Left renal cortex interstitium (tissue), 4 donors: ENCODE measurements at places on chromosomes 12 and 14. TPM values are rescaled to one million over a fixed set of nuclear protein-coding genes. Genes with fewer than 3 reads are reported as not detected.

DNA sequence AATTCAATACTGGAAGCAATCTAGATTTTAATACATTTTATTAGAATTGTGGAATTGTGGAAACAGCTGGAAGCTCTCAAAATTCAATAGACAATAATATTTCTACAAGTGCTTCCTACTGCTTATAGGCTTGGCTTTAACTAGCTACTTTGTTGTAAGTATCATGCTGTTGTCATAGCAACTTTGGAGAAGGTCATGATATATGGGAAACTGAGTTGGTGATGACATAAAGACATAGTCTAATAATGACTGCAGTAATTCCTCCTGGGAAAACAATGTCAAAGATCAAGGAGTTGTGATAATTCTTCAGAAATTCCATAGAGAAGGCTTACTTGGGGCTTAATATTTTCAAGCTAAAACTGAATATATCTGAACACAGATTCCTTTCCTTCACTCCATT lies 266.6 kb downstream of the KIF21A start:
- no peak for DNase-seq

DNA sequence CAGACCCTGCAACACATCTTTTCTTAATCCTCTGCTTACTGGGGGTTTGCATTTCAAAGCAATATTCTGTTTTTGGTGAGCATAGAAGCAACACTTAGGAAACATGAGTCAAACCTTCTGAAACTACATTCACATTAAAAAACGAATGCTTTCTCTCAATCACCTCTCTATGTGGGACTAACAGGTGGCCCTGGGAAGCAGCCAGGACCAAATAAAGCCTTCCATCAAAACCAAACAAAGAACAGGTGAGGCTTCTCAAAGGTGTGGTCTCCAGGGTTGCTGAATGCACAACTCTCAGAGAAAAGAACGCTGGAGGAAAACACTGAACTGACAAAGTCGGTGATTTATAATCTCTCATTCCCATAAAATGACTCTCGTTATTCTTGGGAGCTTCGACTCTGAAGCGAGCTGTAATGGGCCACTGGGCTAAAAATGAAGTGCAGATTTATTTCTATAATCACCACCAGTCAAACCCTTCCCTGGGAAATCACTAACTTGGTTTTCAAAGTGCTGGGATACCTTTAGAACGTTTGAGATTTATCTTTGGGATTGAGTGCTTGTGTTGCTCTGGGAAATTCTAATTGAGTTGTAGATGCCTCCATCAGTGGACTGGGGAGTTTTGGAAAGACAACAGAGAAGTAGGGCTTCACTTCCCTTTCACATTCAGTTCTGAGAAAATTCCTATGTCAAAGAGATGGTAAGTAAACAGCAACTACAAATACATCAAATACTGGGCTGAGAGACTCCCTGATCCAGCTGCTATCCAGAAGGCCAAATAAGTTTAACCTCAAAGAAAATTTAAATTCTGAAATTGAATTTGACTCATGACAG lies 262.0 kb upstream of the TMPO start:
- no peak for DNase-seq

- no peak for DNase-seq
Observed at GRCh38 chr14:24993631-24994030, 56.3 kb downstream of the STXBP6 start.

GRCh38 chr14:88380405-88380804 lies 5.1 kb upstream of the SPATA7 start:
- no peak for DNase-seq

GRCh38 chr12:53844994-53845844 lies 93.4 kb upstream of the HOXC13 start:
- no peak for DNase-seq

GRCh38 chr12:72346363-72346944 lies 74.3 kb downstream of the TRHDE start:
- peak; percentile 72 for DNase-seq

DNA sequence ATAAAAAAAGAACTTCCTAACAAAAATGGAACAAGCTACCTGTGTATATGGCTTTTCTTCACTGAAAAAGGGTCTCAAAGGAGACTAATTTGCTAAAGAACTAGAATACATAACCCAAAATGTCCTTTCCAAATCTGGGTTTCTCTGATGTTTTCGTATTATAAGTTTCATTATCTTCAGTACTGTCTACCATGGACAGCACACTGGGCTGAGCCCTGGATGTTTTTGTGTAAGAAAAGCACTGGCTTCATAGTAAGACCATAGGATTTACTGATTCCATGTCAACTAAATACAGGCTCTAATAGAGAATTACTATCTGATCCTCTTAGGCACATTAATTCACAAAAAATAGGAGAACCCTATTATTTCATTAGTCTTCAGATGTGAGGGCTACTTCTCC lies 94.3 kb upstream of the GPHB5 start:
- DNase-seq = no peak

DNA sequence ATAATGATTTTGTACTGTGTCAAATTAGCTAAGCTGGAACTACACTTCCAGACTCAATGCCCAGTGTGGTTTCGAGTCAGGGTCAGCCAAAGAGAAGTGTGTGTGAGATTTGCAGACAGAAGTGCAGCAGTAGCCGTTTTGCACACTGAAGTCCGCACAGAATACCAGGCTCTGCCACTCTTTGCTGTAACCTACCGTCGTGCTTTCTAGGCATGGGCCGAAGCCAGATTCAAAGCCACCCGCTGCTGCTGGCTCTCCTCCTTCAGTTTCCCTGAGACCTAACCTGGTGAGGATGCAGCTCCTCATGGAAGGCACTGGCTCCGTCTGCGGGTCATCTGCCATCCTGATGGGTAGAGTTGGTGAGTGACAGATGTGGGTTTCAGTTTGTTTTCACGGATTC lies 48.8 kb downstream of the LRTM2 start:
- DNase-seq = no peak

DNA sequence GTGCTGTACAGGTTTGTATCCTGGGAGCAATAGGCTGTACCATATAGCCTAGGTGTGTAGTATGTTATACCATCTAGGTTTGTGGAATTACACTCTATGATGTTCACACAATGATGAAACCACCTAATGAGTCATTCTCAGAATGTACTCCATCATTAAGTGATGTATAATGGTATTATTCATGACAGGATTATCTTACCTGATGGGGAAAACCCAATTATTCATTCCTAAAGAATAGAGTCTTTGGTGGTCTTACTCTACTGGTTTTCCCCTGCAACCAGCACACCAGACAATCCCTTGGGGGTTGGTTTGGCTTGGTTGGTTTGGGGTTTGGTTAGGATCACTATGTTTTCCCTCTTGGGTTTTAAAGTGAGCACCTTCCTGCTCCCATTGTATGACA lies 12.6 kb upstream of the OR10P1 start:
- DNase-seq = no peak

GRCh38 chr12:117031843-117032592 lies 67.2 kb downstream of the TESC start:
- DNase-seq = no peak

- DNase-seq = peak; percentile 49
Observed at GRCh38 chr12:121858662-121859572, at the start of gene HPD. TSS of gene HPD (minus strand) at chr12:121858859. CDS start at chr12:121858823, 36 bp downstream.

- no peak for DNase-seq
Observed at GRCh38 chr12:76152181-76152807, 67.8 kb upstream of the NAP1L1 start.

DNA sequence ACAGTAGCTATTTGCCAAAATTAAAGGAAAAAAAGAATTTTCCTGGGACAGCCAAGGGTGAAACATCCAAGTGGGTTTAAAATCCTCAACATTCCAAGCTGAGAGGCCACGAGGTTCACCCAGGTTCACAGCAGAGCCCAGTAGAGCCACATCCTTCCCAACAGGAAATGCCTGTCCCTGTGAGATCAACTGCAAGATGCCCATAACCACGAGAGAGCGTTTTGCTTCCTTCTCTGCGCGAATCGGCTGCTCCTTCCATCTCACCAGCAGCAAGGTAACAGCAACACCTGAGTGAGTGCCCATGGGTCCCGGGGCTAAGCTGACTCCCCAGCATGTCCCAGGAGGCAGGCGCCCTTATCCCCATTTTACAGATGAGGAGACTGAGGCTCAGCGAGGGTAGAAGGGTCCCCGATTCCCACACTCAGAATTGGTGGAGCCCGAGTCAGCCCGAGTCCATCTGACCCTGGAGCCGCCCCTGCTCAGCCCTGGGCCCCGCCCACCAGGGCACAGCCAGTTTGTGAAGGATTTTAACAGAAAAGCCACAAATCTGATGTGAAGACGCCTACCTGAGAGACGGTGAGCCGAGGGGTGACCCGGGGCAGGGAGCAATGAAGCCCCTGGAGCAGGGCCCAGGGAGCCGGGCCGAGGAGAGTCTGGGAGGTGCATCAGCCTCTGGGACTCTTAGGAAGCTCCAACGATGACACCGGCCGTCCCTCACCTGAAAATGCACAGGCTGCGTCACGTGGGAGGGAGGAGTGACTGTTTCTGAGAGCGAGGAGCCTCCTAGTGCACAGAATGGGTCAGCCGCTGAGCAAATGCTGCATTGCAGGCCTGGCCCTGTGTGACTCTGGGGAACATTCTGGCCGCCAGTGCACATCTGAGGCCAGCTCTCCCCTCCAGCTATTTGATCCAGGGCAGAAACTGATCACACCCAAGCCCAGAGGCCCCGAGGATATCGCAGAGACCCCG lies 236.9 kb upstream of the SFSWAP start:
- no peak for DNase-seq

DNA sequence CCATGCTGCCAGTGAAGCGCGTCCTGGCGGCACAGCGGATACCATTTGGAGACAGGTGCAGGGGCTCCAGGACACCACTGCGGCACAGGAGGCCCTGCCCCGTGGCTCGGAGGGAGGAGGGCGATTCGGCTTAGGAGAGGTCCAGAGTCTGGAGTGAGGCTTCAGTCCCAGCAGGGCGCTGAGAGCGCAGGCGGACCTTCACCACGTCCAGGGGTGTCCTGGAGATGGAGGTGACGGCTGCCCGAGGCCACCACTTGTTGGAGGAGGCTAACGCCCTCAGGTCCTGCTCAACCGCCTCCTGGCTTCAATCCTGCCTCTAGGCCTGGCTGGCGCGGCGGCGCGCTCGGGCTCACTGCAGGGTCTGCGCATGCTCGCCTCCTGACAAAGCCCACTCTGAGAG lies 45.7 kb downstream of the EIF2S3B start:
- DNase-seq = no peak

DNA sequence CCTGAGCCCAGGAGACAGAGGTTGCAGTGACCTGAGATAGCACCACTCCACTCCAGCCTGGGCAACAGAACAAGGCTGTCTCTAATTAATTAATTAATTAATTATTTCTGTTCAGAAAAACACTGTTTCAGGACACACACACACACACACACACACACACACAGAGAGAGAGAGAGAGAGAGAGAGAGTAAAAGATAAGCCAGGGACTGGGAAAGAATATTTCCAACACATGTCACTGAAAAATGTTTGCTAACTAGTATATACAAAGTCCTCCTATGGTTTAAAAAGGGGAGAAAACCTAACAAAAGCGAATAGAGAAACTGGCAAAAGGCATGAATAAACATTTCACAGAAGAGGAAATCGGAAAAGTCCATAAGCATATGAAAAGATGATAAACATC lies 18.1 kb upstream of the LRIG3 start:
- no peak for DNase-seq

DNA sequence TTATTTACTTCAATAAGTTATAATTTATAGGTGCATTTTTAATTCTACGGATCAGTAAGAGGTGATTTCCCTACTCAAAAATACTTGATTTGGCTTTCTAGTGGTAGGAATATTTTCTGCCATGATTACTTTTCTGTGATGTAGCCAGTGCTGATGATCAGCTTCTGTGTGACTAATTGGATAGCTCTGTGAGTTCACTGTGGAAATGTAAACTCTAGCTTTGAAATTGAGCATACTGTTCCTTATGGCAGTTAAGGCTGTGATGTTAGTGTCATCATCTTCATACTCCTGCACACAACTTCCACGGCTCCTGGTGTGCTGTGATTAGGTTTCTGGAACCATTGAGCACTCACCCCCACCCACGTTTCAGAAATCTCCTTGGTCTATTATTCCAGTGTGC lies 48.2 kb downstream of the PLEKHA5 start:
- DNase-seq = no peak

DNA sequence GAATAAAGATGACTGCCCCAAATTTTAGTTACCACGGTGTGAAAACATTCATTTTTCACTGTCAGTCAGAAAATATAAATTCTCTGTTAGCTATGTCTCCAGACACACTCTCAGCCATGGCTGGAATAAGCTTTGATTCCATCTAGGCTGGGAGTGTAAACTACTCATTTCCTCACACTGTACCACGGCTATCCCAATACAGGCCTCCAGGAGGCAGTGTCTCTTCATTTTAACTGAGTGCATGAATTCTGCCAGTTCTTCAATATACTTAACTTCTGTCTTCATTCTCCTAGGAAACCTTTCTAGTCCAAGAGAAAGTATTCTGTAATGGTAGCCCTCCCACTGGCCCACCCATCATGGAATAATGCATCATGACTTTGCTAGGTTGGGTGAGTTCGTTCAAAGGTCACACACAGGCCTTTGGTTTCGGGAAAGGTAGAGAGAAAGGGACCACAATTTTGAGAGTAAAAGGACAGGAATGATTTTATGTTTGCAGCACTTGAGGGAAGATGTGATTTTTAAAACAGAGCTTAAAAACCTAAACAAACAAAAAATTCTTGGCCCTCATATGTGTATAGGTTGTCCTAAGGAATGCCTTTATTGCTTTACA lies 381.1 kb downstream of the SEC23A start:
- no peak for DNase-seq

GRCh38 chr12:27899151-27899661 lies 73.3 kb downstream of the PTHLH start:
- DNase-seq = no peak

DNA sequence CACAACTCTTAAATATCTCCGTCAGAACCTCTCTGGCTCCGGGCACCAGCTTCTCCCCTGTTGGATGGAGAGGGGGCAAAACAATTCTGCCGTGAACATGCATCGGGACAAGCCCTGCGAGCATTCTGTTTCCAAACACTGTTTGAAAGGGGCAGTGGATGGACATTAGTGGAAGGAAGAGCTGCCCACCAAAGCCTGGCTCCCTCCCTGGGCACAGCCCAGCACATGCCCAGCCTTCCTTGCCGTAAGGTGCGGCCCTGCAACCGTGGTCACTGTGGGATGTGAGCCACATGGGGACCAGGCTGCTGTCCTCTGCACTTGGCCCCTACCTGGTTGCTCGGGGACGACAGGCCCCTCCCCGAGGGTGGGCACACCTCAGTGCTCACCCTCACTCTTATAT lies 54.0 kb downstream of the TRAFD1 start:
- no peak for DNase-seq

- DNase-seq = no peak
Observed at GRCh38 chr14:63745858-63746425, 18.1 kb upstream of the SGPP1 start.

- DNase-seq = no peak
Observed at GRCh38 chr12:130354407-130354806, 16.7 kb downstream of the PIWIL1 start.

The FITM1 gene
- polyA plus RNA-seq = 0.48 TPM

The DPPA3 gene
- not detected for polyA plus RNA-seq

The CEBPE gene
- polyA plus RNA-seq = 0.26 TPM

The SLC38A4 gene
- polyA plus RNA-seq = 19.0 TPM

The RASSF3 gene
- polyA plus RNA-seq = 20.5 TPM

The CLEC4D gene
- polyA plus RNA-seq = 0.41 TPM

The ADAM20 gene
- polyA plus RNA-seq = 0.10 TPM

The RNASE2 gene
- 0.41 TPM for polyA plus RNA-seq

The B4GALNT3 gene
- 24.0 TPM for polyA plus RNA-seq

The HOXC12 gene
- polyA plus RNA-seq = not detected

The SLC11A2 gene
- 54.4 TPM for polyA plus RNA-seq
